A549 treated with DMSO at 1 μM for 4 hours (cell line): ENCODE measurements at places on chromosomes 7 and 10. TPM values are rescaled to one million over a fixed set of nuclear protein-coding genes. Genes with fewer than 3 reads are reported as not detected.

The OR2A5 gene
- total RNA-seq, result not detected in 5 replicates

The PDZD7 gene
- total RNA-seq, result 0.57 to 0.97 TPM (median 0.87 TPM) in 5 replicates

The SVIL gene
- 18.1 to 26.8 TPM (median 23.9 TPM) in 5 replicates for total RNA-seq

The XPNPEP1 gene
- total RNA-seq, result 32.3 to 38.1 TPM (median 35.2 TPM) in 5 replicates

The MYH16 gene
- total RNA-seq, result 0.64 to 1.3 TPM (median 0.88 TPM) in 5 replicates

The TRPV5 gene
- total RNA-seq, result not detected in 5 replicates

The NPFFR1 gene
- total RNA-seq, result 0.01 TPM in 2 of 5 replicates, not detected in the others

The CLEC2L gene
- 0.08 to 0.09 TPM in 2 of 5 replicates, not detected in the others for total RNA-seq

The CYP2C18 gene
- 0.07 to 0.08 TPM in 2 of 5 replicates, not detected in the others for total RNA-seq

The ITPRID1 gene
- not detected in 5 replicates for total RNA-seq

The CYP17A1 gene
- total RNA-seq, result not detected in 5 replicates

The NPY gene
- not detected in 5 replicates for total RNA-seq

The EIF5AL1 gene
- total RNA-seq, result 2.3 to 5.1 TPM (median 2.8 TPM) in 5 replicates
